ENCODE measurements at places on chromosomes 4 and X.

DNA sequence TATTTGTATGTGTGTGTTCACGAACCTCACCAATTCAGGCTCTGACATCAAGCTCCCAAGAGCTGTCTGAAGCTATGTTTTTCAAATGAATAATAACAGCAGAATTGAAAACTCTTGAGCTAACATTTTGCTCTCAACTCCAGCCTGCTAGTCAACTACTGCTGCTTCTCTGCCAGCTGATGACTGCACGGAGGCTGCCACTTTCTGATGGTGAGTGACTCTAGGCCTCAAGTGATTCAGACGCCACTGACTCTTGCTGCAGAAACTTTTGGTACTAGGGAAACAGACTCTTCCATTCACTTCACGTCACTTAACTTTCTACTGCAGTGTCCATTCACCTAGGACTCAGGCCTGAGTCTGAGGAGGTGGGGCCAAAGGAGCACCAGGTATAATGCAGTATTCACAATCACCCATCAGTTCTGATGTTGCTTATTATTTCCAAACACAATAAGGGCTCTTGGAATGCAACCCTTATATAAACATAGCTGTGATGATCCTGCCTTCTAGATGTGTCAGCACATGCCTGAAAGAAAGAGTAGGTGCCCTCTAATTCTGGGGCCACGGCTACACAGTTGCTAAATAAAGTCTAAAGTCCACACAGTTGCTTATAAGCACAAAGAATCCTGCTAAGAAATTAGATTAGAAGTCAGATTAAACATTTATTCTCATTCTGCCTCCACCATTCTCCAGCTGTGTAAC is 16.0 kb downstream of the PRDM8 start:
- DNase-seq, result no peak

GRCh38 chr4:147327322-147327721 is 153.6 kb upstream of the EDNRA start:
- DNase-seq, result no peak

GRCh38 chr4:119564106-119564505 is 64.5 kb downstream of the PDE5A start:
- no peak for DNase-seq

- DNase-seq, result no peak
Measured at GRCh38 chr4:44651425-44651824, at the start of gene YIPF7. Gene YIPF7 (minus strand): TSS chr4:44651625. CDS start chr4:44650100, 1,525 bp downstream.

DNA sequence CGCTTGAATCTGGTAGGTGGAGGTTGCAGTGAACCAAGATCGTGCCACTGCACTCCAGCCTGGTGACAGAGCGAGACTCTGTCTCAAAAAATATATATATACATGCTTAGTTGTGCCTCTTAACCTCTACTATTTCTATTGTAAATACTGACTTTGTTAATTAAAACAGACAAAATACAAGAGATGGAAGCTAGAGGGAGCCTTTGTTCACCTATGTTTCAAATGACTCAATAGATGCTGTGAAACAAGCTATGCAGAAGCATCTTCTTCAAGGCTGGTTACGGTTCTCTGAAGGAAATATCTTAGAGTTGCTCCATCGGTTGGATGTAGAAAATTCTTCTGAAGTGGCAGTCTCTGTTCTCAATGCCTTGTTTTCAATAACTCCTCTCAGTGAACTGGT is 6.2 kb downstream of the NCAPG start:
- peak; percentile 43 for DNase-seq

DNA sequence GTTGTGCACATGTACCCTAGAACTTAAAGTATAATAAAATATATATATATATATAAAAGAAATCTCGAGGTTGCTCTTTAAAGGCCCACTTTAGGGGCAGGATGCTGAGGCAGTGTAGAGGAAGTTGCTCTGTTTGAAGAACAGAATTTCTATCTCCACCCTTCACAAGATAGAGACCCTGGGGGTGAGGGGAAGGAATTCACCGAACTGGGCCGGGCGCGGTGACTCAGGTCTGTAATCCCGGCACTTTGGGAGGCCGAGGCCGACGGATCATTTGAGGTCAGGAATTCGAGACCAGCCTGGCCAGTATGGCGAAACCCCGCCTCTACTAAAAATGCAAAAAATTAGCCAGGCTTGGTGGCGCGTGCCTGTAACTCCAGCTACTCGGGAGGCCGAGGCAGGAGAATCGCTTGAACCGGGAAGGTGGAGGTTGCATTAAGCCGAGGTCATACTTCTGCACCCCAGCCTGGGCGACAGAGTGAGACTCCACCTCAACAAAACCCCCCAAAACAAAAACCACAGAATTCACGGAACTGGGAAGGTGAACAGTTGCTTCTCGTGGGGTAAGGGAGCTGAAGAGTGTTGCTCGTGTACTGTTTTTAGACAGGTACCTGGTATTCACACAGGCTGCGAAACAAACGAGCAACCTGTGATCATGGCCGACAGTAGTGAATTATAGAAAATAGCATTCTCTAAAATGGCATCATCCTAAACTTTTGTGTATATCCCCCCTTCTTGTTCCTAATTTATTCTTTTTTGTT is 6.2 kb downstream of the PLAC8 start:
- no peak for DNase-seq

DNA sequence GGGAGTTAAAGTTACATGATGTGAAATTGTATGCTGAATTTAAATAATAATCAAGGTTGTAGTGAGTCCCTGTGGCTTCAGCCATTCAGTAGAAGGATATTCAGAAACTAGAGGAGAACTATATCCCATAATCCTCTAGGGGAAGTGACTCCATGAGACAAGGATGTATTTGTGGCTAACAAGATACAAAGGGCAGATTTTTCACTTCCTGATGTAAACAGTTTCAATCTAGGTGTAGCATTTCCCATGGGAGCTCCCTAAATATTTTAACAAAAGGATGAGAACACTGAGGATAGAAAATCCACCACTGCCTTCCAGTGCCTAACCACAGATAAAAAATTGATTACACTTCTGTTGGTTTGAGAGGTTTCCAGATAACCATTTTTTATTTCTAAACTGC is 435.4 kb upstream of the TENM3 start:
- no peak for DNase-seq

- DNase-seq, result no peak
Measured at GRCh38 chr4:148044912-148045352, 313.0 kb downstream of the ARHGAP10 start.

GRCh38 chr4:147828331-147828905 is 96.5 kb downstream of the ARHGAP10 start:
- DNase-seq, result no peak

DNA sequence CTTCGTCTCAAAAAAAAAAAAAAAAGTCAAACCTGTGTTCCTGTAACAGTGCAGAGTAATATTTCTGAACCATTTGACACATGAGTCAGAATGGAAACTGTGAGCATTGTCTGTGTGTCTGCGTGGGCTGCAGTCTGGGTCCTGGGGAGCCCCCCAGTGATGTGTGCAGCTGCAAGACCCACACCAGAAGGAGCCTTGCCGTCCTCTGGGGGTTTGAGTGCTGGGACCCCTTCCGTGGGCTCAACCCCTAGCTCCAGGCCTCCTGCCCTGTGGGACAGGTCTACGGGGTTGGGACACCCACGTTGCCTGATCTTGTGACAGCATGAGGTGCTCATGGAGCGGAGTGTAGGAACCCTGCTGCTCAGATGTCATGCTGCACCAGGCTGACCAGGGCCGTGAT is 43.7 kb downstream of the DDX3X start:
- DNase-seq, result no peak

GRCh38 chr4:166422475-166422874 is 549.4 kb downstream of the TLL1 start:
- DNase-seq, result no peak

Data from putamen (tissue), 1 donor.